ENCODE measurements at places on chromosomes 11 and 22. TPM values are rescaled to one million over a fixed set of nuclear protein-coding genes. Genes with fewer than 3 reads are reported as not detected.

GGA1 gene
- total RNA-seq, result 78.6 TPM

APOBEC3B gene
- 3.9 TPM for total RNA-seq

OR51B4 gene
- not detected for total RNA-seq

- H3K36me3 ChIP-seq, result no peaks in the 10 kb centered on the region
- H3K4me1 ChIP-seq, result no peaks in the 10 kb centered on the region
- no peaks in the 10 kb centered on the region for H3K27me3 ChIP-seq
Observed at GRCh38 chr11:131495423-131495822, 125.0 kb downstream of the NTM start.

DNA sequence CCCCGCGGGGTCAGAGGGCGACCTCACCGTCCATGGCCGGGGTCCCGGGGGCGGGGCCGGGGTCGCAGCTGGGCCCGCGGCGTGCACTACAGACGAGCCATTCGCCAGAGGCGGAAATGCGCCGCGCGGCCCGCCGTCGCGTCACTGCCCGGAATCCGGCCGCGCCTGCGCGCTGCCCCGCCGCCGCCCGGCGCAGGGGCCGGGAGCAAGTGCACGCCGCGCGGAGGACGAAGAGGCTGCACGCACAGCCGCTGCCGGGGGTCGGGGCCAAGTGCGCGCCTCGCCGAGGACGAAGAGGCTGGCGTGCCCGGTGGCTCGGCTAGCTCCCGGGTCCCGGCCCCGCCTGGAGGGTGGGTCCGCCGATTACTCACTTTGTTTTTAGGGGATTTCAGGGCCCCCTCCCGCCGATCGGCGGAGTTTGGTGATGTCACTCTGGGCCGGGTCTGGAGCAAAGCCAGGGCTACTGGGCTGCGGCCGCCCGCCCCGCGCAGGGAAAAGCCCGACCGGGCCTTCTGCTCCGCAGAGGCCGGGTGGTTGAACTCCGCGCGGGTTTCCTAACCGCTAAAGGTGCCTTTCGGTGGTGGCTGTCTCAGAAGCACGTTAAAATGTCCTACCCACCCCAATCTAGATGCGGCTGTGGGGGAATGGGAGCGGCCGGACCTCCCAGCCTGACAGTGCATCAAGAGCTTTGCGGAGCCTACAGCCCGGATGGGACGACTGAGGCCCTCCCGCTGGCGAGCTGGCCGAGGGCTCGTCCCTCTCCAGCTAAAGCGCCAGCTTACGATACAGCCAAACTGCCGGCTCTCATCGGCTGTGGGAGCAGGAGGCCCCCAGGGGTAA lies at the start of gene RELA:
Gene RELA (minus strand): TSS at position 118 of the 840 bp plus-strand sequence. CDS start 84 bp downstream, at position 34.
- no peaks in the 10 kb centered on the region for H3K27me3 ChIP-seq
- peak; percentile 96 for DNase-seq
- H3K4me3 ChIP-seq, result peak within 1 kb of the TSS; percentile 96
- peaks cover 34% of the 10 kb centered on the region for H3K36me3 ChIP-seq
- H3K27ac ChIP-seq, result peak within 1 kb of the TSS; percentile 86

DNA sequence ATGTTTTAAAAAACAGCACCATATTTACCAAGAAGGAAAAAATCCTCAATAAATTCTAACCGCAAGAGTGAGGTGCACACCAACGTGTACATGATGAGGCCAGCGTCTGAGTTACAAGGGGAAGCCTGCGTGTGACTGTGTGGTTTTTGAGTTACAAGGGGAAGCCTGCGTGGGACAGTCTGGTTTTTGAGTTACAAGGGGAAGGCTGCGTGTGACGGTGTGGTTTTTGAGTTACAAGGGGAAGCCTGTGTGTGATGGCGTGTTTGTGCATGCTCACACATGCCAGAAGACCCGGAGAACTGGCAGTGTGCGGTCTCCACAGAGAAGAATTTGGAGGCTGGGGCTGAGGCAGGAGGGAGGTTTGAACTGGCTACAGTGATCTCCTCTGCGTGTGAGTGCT lies 1376.4 kb downstream of the TBC1D22A start:
- no peaks in the 10 kb centered on the region for H3K36me3 ChIP-seq
- no peak overlapping the region for H3K27ac ChIP-seq
- DNase-seq, result no peak
- no peak overlapping the region for H3K4me3 ChIP-seq
- H3K4me1 ChIP-seq, result no peaks in the 10 kb centered on the region

GRCh38 chr22:37160027-37160426 lies 10.3 kb upstream of the IL2RB start:
- H3K27me3 ChIP-seq, result no peaks in the 10 kb centered on the region
- DNase-seq, result peak; percentile 72
- no peaks in the 10 kb centered on the region for H3K4me1 ChIP-seq
- H3K36me3 ChIP-seq, result no peaks in the 10 kb centered on the region
- H3K4me3 ChIP-seq, result no peak overlapping the region

All from endodermal cell (in vitro differentiated cells).